COR-L47 (cell line): ENCODE measurements at places on chromosomes 2 and 18.

DNA sequence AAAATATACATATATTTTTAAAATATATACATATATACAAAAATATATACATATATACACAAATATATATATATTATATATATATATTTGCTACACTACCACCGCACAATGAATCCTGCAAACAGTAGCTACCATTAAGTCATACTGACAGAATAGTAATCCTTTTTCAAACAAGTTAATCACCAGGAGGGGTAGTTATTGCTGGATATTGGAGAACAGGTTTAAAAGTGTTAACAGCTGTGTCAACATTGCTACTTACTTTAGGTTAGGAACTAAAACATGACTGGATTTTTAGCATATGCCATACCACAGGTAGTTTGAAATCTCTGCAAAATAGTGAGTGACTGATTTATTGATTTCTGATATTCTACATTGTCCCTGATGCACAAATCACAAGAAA, 529.1 kb upstream of the CDH7 start:
- DNase-seq, result peak; percentile 23

- DNase-seq, result no peak
Measured at GRCh38 chr2:218406949-218407618, 7.4 kb downstream of the CTDSP1 start.

DNA sequence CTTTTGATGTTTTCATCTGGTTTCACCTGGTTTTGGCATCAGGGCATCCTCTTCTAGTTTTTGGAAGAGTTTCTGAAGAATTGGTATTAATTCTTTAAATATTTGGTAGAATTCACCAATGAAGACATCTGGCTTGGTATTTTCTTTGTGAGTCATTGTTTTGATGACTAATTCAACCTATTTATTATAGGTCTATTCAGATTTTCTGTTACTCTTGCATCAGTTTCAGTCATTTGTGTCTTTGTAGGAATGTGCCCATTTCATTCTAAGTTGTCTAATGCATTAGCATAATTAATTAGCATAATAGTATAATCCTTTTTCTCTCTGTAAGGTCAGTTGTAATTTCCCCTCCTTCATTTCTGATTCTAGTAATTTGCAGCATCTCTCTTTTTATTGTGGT, 8.0 kb downstream of the GNLY start:
- DNase-seq, result no peak

GRCh38 chr2:67346718-67347407, 50.3 kb upstream of the ETAA1 start:
- no peak for DNase-seq

DNA sequence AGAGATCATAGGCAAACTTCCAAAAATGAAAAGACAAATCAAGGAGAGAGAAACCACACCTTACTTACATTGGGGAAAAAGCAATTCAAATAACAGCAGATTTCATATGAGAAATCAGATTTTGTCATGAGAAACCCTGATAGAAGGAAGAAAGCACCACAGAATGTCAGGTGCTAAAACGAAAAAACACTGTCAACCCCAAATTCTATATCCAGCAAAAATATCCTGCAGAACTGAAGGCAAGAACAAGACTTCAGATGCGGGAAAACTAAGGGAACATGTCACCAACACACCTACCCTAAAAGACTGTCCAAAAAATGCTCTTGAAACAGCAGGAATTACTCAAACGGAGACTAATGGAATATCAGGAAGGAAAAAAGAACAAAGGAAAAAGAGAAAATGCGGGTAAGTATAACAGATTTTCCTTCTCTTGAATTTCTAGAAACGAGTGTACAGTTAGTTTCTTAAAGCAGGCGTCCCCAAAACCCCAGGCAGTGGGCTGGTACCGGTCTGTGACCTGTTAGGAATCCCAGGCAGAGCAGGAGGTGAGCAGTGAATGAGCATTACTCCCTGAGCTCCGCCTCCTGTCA, 7.3 kb upstream of the ID2 start:
- DNase-seq, result no peak

GRCh38 chr2:9392898-9393765, 30.2 kb downstream of the ITGB1BP1 start:
- no peak for DNase-seq

GRCh38 chr2:111201214-111201613, 80.5 kb downstream of the BCL2L11 start:
- DNase-seq, result no peak

GRCh38 chr2:147609301-147609700, 235.5 kb upstream of the ACVR2A start:
- DNase-seq, result no peak

- no peak for DNase-seq
Measured at GRCh38 chr2:240590681-240591111, 4.2 kb downstream of the CAPN10 start.

- DNase-seq, result no peak
Measured at GRCh38 chr2:224938651-224939182, 103.6 kb downstream of the DOCK10 start.

DNA sequence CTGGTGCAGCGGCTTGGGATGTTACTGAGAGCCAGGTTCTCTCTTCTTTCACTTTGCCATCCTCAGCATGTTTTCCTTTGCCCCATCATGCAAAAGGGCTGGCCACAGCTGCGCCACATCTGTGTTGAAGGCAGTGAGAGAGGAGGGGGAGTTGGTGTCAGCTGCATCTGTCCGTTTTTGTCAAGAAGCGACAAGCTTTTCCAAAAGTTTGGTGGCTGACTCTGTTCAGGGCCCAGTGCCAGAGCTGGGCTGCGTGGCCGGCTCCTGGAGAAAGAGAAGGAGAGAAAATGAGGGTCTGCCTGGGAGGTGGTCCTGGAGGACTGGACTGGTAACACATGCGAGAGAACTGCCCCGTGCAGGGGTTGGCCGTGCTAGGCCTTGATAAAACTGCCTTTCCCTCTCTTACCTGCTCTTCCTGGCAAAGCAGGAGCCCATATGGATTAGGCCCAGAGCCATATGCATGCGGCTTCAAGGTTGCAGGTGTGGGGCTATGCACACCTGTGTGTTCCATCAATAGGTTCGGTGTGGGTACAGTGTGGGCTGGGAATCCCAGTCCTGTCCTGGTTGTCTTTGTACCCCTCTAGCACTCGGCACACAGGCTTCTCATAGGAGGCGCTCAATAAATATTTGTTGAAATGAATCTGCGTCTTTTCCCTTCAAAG, 9.0 kb downstream of the RNF144A start:
- no peak for DNase-seq
